ENCODE measurements at places on chromosomes 1 and 21. TPM values are rescaled to one million over a fixed set of nuclear protein-coding genes. Genes with fewer than 3 reads are reported as not detected.

DNA sequence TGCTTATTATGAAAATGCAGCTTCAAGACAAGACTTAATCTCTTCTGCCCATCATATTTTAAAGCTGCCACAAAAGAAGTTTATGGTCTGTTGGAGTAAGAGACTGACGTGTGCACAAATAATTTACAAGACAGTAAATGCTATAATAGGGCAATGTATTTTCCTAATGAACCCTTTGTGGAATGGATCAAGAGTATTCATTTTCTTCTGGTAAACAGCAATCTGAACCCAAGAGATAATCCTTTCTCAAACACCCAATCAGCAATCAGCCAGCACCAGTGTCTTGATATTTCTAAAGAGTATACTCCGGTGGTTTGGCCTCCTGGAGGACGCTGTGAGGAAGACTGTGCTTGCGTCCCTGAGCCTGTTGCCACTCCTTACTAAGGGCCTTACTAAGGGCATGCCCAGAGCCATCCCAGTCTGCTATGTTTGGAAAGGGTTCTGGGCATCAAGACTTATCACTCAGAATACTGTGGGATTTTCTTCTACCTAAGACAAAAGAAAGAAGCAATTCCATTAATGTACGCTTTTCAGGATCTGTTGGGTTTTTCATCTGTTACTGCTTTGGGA is 48.8 kb upstream of the LRRC8D start:
- H3K4me1 ChIP-seq, result no peaks in the 10 kb centered on the region
- DNase-seq, result no peak
- H3K27ac ChIP-seq, result no peak overlapping the region
- peaks cover 10% of the 10 kb centered on the region for H3K27me3 ChIP-seq

- no peaks in the 10 kb centered on the region for H3K36me3 ChIP-seq
- no peak overlapping the region for H3K27ac ChIP-seq
- peaks cover 20% of the 10 kb centered on the region for H3K4me1 ChIP-seq
- no peak for DNase-seq
- H3K4me3 ChIP-seq, result no peak overlapping the region
Measured at GRCh38 chr1:183589874-183590243, 400 bp downstream of the NCF2 start.

- no peak overlapping the region for H3K27ac ChIP-seq
- no peaks in the 10 kb centered on the region for H3K27me3 ChIP-seq
- peaks cover 5% of the 10 kb centered on the region for H3K4me1 ChIP-seq
- no peak overlapping the region for H3K4me3 ChIP-seq
- H3K36me3 ChIP-seq, result peaks cover 9% of the 10 kb centered on the region
Measured at GRCh38 chr1:100569888-100570287, 31.9 kb downstream of the GPR88 start.

FAM177B gene
- total RNA-seq, result not detected

DNA sequence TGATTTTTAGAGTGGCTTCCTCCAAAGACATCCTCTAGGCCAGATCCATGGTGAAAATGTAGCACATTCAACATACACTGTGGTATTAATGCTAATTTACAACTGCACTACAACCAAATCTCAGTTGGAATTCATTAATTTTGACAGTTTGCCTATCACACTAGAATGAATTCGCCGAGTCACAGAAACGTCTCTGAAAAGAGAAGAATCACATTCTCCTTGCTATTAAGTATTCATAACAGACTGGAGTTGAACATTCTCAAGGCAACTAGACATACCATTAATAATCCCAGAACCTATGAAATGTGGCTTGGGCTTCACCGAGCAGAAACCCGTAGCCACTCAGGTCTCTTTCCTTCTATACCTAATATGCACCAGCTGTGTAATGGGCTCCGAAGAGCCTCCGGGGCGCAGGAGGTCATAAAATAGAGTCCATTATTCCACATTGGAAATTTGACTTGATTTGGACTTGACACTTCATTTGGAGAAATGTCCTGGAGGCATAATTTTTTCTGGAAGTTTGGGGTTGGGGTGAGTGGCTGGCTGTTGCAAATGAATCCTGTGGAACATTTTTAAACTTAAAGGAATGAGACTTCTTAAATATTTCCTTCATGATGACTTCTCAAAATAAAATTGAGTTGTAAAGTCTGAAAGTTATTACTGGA is 117.1 kb downstream of the DSCAM start:
- H3K4me3 ChIP-seq, result no peak overlapping the region
- no peak overlapping the region for H3K27ac ChIP-seq
- no peak for DNase-seq
- no peaks in the 10 kb centered on the region for H3K27me3 ChIP-seq

- no peaks in the 10 kb centered on the region for H3K4me1 ChIP-seq
- H3K4me3 ChIP-seq, result no peak overlapping the region
- H3K36me3 ChIP-seq, result peaks cover 23% of the 10 kb centered on the region
- H3K27me3 ChIP-seq, result no peaks in the 10 kb centered on the region
Measured at GRCh38 chr1:231272173-231272572, 31.2 kb downstream of the GNPAT start.

LRRC7 gene
- 2.4 TPM for total RNA-seq

CC2D1B gene
- 39.0 TPM for total RNA-seq

DNA sequence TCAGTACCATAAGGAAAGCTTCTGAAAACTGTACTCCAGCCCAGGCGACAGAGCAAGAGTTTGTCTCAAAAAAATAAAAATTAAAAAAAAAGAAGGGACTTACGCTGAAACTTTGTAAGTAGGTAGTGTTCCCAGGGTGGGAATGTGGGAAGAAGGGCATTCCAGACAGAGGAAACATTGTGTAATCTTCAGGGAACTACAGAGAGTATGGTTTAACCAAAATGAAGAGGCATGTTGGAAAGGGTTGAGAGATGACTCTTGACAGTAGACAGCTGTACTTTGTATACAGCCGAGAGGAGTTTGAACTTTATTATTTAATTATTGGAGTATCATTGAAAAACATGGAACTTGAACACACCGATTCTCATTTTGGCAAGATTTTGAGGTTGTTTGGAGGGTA is 43.0 kb downstream of the PPP2R5A start:
- no peaks in the 10 kb centered on the region for H3K4me1 ChIP-seq
- no peak overlapping the region for H3K27ac ChIP-seq
- H3K36me3 ChIP-seq, result peaks cover 6% of the 10 kb centered on the region
- DNase-seq, result no peak
